ENCODE measurements at places on chromosomes 5 and 9.

DNA sequence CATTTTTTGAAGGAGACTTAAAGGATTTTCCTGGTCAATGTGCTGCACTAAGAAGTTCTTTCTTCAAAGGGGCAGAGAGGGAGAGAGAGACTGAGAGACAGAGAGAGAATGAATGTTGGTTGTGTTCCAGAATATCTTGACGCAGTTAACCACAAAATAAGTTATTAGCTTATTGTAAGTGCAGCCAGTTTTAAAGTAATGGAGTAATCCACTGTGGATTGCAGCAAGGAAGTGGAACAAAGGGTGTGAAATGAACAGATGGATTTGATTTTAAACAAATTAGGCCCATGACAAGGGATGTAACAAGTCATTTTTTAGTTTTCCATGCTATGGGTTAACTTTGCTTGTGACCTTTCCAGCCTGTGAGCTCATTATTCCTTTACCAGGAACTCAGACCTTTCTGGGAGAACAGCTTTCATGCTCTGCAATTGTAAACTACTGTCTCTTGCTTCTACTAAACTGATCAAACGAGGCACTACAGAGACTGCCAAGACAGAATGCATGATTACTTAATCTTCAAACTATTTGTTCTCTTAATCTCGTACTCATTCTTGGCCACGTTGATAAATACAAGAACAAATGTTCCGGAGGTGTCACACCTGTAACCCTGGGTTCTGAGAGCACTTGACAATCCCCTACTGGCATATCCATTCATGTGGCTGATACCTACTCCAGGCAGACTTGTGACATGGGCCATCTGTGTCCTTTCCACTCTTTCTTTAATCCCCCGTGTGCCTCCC, 131.1 kb downstream of the TLE1 start:
- no peak for DNase-seq

- no peak for DNase-seq
Measured at GRCh38 chr5:14794583-14795230, 76.9 kb downstream of the ANKH start.

DNA sequence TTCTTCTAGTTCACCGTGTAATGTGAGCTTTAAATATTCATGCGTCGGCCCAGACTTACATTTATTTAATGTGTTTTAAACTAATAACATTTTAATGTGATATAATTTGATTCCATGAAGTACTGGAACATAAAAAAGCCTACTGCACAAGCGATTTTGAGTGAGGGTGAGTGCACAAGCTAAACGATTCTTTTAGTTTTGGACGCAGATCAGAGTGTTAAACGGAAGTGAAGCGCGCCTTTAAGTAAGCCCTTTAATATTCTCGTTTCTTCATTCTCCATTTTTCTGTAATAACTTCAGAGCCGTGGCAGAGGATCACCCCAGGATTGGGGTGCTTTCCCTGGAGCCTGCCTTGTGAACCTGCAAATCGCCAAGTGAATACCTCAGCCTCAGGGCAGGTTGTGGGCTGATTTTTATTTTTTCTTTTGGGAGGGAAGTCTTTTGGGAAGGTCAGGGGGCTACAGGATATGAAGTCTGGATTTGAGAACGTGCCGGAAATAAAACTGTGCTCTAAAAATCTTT, 4.9 kb upstream of the PAX5 start:
- DNase-seq = no peak

GRCh38 chr5:56740868-56741267, 74.5 kb upstream of the MAP3K1 start:
- no peak for DNase-seq

GRCh38 chr5:62631909-62632580, 53.4 kb downstream of the LRRC70 start:
- DNase-seq = no peak

GRCh38 chr9:130824643-130825350, 10.3 kb upstream of the ABL1 start:
- no peak for DNase-seq

GRCh38 chr9:130482463-130482862, 37.7 kb downstream of the ASS1 start:
- no peak for DNase-seq

- DNase-seq = no peak
Measured at GRCh38 chr9:82167296-82167695, 178.7 kb downstream of the SPATA31D1 start.

GRCh38 chr9:104078596-104078995, 15.5 kb upstream of the SMC2 start:
- no peak for DNase-seq

Data from hippocampal formation (tissue), 2 donors.